ENCODE measurements at places on chromosomes 1 and 21. TPM values are rescaled to one million over a fixed set of nuclear protein-coding genes. Genes with fewer than 3 reads are reported as not detected.

Gene CDKN2C
- 52.5 TPM for total RNA-seq

Gene CRYAA
- not detected for total RNA-seq

Gene VHLL
- total RNA-seq = not detected

Gene FCRL1
- 0.50 TPM for total RNA-seq

Gene KMO
- not detected for total RNA-seq

GRCh38 chr21:35448876-35449599, 399.9 kb upstream of the RUNX1 start:
- peaks cover 5% of the 10 kb centered on the region for H3K27me3 ChIP-seq
- no peak overlapping the region for H3K4me3 ChIP-seq
- peaks cover 16% of the 10 kb centered on the region for H3K36me3 ChIP-seq
- H3K4me1 ChIP-seq = peaks cover 3% of the 10 kb centered on the region
- no peak overlapping the region for H3K27ac ChIP-seq

GRCh38 chr1:4684864-4685522, 30.6 kb downstream of the AJAP1 start:
- H3K27ac ChIP-seq = no peak overlapping the region
- no peaks in the 10 kb centered on the region for H3K4me1 ChIP-seq
- no peaks in the 10 kb centered on the region for H3K27me3 ChIP-seq
- no peaks in the 10 kb centered on the region for H3K36me3 ChIP-seq
- DNase-seq = no peak

GRCh38 chr1:70477090-70477489, 66.0 kb downstream of the CTH start:
- H3K27ac ChIP-seq = no peak overlapping the region
- H3K4me3 ChIP-seq = no peak overlapping the region
- H3K27me3 ChIP-seq = peaks cover 9% of the 10 kb centered on the region

- H3K27ac ChIP-seq = no peak overlapping the region
- no peaks in the 10 kb centered on the region for H3K4me1 ChIP-seq
- H3K27me3 ChIP-seq = peaks cover 5% of the 10 kb centered on the region
Observed at GRCh38 chr1:33519240-33519884, 46.9 kb downstream of the ZSCAN20 start.

DNA sequence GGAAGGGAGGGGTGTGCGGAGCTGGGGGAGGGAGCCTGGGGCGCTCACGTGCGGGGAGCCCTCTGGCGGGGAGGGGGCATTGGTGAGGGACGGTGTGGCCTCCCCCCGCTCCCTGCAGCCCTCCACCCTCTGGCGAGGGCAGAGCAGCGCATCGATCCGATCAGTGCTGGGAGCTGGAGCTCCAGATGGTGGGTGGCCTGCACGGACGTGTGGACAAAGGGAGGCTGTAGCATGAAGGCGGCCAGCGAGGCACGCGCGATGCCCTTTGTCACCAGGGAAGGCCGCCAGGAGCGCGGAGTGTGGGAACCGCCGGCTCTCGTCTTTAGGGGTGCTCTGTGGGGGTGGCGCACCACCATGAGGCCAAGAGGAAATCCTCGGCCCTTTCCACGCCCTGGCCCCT, 5.4 kb upstream of the HES5 start:
- no peak for DNase-seq
- peaks cover 1% of the 10 kb centered on the region for H3K4me1 ChIP-seq
- H3K36me3 ChIP-seq = no peaks in the 10 kb centered on the region
- H3K4me3 ChIP-seq = no peak overlapping the region

GRCh38 chr1:197916500-197916983, 630 bp upstream of the LHX9 start:
- H3K4me1 ChIP-seq = peaks cover 77% of the 10 kb centered on the region
- H3K27me3 ChIP-seq = peaks cover 99% of the 10 kb centered on the region
- no peak for DNase-seq
- H3K27ac ChIP-seq = no peak overlapping the region
- H3K36me3 ChIP-seq = peaks cover 1% of the 10 kb centered on the region

DNA sequence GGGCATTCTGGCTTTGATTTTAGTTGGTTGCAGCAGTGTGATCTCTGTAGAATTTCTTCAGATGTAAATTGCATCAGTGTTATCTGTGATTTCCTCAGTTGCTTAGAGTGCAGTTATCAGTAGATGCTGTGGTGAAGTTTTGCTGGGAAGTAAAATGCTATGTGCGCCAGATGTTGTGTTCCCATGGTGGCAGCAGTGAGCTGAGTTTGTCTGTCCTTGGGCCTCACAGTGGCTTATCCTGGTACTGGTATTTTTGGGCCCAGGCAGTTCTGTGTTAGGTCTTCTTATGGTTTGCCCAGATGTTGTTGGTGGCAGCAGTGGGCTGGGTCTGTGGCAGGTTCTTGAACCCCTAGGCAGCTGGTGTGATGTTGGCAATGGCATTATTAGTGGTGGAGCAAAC, 1242.1 kb downstream of the PLA2G4A start:
- H3K27ac ChIP-seq = no peak overlapping the region
- no peaks in the 10 kb centered on the region for H3K4me1 ChIP-seq
- H3K27me3 ChIP-seq = no peaks in the 10 kb centered on the region
- no peaks in the 10 kb centered on the region for H3K36me3 ChIP-seq
- H3K4me3 ChIP-seq = no peak overlapping the region

DNA sequence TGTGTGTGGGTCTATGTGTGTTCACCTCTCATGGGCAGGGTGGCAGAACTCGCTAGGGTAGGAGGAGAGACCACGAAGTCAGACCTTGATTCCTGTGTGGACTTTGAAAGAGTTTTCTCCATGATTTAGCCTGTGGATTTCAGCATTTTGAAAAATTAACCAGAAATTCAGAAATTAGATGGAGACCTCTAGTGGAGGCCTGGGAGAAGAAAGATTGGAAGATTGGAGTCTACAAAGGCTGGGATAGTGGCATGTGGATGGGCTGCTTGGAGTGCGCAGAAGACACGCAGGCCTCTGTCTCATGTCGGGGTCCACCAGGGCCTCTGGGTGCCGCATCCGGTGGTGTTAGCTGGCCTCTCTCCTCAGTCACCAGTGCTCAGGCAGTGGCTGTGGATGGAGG, 18.9 kb upstream of the IGSF5 start:
- no peaks in the 10 kb centered on the region for H3K27me3 ChIP-seq
- H3K27ac ChIP-seq = no peak overlapping the region
- no peak for DNase-seq
- H3K4me3 ChIP-seq = no peak overlapping the region
- H3K36me3 ChIP-seq = no peaks in the 10 kb centered on the region

GRCh38 chr1:223363057-223363855, 720 bp downstream of the SUSD4 start:
- peak; percentile 37 for DNase-seq
- H3K4me1 ChIP-seq = peaks cover 7% of the 10 kb centered on the region
- no peak overlapping the region for H3K27ac ChIP-seq
- H3K27me3 ChIP-seq = peaks cover 59% of the 10 kb centered on the region

DNA sequence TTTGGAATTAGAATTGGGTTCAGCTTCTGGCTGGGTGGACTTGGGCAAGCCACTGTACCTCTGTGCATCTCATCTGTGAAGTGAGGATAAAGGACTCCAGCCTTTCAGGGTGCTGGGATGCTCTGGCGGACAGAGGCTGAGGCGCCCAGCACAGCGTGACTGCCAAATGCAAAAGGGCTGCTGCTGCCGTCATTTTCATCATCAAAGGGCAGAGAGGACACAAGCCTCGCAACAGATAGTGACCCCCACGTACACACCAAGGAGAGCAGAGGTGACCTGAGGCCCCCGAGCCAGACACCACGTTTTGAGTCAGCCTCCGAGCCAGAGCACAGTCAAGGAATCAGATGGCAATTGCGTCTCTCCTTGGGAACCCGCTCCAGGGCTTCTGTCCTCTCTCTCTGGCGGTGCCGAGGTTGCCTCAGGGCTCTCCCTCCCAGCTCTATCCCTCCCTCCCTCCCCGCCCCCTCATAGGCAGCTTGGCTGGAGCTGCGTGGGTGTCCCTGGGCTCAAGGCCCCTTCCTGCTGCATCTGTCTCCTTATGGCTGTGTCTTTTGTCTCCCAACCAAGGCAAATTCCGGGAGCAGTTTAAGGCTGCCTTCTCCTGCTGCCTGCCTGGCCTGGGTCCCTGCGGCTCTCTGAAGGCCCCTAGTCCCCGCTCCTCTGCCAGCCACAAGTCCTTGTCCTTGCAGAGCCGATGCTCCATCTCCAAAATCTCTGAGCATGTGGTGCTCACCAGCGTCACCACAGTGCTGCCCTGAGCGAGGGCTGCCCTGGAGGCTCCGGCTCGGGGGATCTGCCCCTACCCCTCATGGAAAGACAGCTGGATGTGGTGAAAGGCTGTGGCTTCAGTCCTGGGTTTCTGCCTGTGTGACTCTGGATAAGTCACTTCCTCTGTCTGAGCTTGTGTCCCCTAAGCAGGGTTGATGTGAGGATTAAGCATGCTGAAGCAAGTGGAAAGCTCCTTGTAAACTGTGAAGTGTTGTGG, 9.0 kb downstream of the HCRTR1 start:
- no peak overlapping the region for H3K4me3 ChIP-seq
- H3K27me3 ChIP-seq = no peaks in the 10 kb centered on the region
- peaks cover 9% of the 10 kb centered on the region for H3K36me3 ChIP-seq
- peaks cover 8% of the 10 kb centered on the region for H3K4me1 ChIP-seq

GRCh38 chr1:155424091-155424490, 103.4 kb downstream of the RUSC1 start:
- H3K27ac ChIP-seq = no peak overlapping the region
- H3K36me3 ChIP-seq = peaks cover 10% of the 10 kb centered on the region
- H3K4me1 ChIP-seq = peaks cover 1% of the 10 kb centered on the region
- H3K27me3 ChIP-seq = no peaks in the 10 kb centered on the region

GRCh38 chr1:100834777-100835660, 59.6 kb downstream of the EXTL2 start:
- H3K4me1 ChIP-seq = peaks cover 4% of the 10 kb centered on the region
- H3K27me3 ChIP-seq = peaks cover 8% of the 10 kb centered on the region
- DNase-seq = no peak
- peaks cover under 1% of the 10 kb centered on the region for H3K36me3 ChIP-seq
- H3K27ac ChIP-seq = no peak overlapping the region

DNA sequence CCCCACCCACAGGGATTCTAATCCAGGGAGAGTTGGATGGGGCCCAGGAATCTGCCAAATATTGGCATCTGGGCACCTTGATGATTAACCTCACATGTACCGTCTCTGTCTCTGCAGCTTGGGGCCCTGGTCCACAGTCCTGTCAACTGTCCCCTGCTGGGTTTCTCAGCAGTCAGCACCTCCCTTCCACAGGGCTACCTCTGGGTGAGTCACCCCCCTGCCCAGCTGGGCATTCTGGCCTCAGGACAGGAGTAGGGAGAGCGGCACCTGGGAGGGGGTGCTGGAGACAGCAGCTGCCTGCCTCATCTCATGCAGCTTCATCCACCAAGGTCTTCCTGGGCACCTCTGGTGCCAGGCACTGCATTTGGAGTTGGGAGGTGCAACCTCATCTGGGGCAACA, 100.6 kb upstream of the ACTL8 start:
- H3K36me3 ChIP-seq = no peaks in the 10 kb centered on the region
- DNase-seq = no peak
- H3K27me3 ChIP-seq = no peaks in the 10 kb centered on the region
- no peaks in the 10 kb centered on the region for H3K4me1 ChIP-seq
- H3K27ac ChIP-seq = no peak overlapping the region

GRCh38 chr1:162094723-162095122, 25.2 kb downstream of the NOS1AP start:
- H3K4me3 ChIP-seq = no peak overlapping the region
- H3K36me3 ChIP-seq = no peaks in the 10 kb centered on the region
- DNase-seq = no peak
- H3K27ac ChIP-seq = no peak overlapping the region
- H3K4me1 ChIP-seq = peaks cover 4% of the 10 kb centered on the region

GRCh38 chr1:61005614-61006580, 76.5 kb upstream of the NFIA start:
- DNase-seq = no peak
- peaks cover 6% of the 10 kb centered on the region for H3K4me1 ChIP-seq
- H3K36me3 ChIP-seq = no peaks in the 10 kb centered on the region
- H3K27me3 ChIP-seq = peaks cover 7% of the 10 kb centered on the region
- no peak overlapping the region for H3K27ac ChIP-seq

DNA sequence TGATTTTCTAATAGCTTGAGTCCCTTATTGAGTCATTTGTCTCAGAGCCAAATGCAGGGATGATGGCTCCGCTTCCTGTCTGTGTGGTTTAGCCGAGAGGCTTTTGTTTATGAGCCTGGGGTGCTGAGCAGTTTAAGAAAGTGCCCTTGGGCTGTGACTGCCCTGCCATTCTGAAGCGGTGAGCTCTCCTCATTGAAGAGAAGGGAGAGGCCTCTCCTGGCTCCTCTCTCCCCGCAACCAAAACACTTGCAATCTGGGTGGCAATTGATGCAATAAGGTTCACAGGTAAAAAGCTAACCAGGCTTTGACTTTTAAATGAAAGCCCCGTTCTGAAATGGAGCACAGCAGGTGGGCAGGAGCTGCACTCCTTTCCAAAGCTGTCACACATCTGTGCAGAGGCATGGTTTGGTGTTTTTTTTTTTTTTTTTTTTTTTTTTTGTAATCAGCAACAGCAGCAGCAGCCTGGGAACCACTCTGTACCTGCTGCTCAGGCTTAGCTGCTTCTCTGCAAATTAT, 403.7 kb downstream of the SIPA1L2 start:
- DNase-seq = peak; percentile 32

- DNase-seq = no peak
- H3K36me3 ChIP-seq = no peaks in the 10 kb centered on the region
Observed at GRCh38 chr1:87864676-87865075, 536.0 kb downstream of the LMO4 start.

- no peak overlapping the region for H3K4me3 ChIP-seq
- H3K27me3 ChIP-seq = no peaks in the 10 kb centered on the region
- no peaks in the 10 kb centered on the region for H3K36me3 ChIP-seq
- H3K27ac ChIP-seq = no peak overlapping the region
- H3K4me1 ChIP-seq = peaks cover 5% of the 10 kb centered on the region
Observed at GRCh38 chr1:24720152-24720551, 25.1 kb upstream of the CLIC4 start.

DNA sequence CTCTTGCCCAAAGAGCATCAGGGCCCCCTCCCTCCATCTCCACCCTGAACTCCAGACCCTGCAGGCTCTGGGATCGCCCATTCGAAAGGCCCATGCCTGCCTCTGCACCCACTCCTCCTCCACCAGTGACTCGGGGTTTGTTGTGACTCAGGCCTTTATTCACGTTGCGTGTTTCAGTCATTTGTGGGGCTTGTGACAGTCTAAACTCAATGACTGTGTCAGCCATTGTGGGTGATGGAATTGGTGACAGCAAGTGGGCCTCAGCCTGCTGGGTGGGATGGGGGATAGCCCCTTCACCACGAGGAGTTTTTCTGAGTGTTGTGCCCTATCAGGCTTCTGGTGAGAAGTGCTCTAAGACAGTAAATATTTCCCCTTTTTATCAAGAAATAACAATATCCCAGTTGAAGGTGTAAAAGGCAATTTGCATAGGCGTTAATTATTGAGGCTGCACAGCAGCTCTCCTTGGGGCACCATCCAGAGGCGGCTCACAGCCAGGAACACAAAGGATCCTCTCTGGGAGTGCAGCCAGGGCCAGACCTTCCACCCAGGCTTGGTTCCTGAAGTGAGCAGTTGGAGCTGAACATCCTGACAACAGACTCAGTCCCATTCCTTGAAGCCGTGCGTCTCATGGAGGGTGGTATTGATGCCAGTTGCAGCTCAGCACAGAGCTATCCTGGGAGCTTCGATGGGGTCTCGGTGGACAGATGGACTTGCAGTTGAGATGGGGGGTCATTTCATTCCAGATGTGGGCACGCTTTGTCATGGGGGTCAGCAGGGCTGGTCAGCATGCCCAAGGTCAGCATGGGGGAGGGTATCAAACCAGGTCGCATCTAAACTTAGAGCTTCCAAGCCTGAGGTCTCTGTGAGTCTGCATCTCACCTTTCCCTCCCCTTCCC, 135.6 kb upstream of the CACNA1E start:
- H3K4me3 ChIP-seq = no peak overlapping the region
- DNase-seq = no peak
- H3K4me1 ChIP-seq = peaks cover 13% of the 10 kb centered on the region
- H3K27ac ChIP-seq = no peak overlapping the region
- H3K27me3 ChIP-seq = no peaks in the 10 kb centered on the region
- no peaks in the 10 kb centered on the region for H3K36me3 ChIP-seq

GRCh38 chr1:8032366-8032910, 6.3 kb upstream of the ERRFI1 start:
- no peak for DNase-seq
- H3K4me3 ChIP-seq = no peak overlapping the region
- no peaks in the 10 kb centered on the region for H3K36me3 ChIP-seq

Measured in activated naive CD8-positive, alpha-beta T cell treated with anti-CD3 and anti-CD28 coated beads, Interleukin-2, amount 10 ng/mL, durations not matched to agents 7 days and 5 days (primary cell).